ENCODE measurements at places on chromosomes 6 and 20.

DNA sequence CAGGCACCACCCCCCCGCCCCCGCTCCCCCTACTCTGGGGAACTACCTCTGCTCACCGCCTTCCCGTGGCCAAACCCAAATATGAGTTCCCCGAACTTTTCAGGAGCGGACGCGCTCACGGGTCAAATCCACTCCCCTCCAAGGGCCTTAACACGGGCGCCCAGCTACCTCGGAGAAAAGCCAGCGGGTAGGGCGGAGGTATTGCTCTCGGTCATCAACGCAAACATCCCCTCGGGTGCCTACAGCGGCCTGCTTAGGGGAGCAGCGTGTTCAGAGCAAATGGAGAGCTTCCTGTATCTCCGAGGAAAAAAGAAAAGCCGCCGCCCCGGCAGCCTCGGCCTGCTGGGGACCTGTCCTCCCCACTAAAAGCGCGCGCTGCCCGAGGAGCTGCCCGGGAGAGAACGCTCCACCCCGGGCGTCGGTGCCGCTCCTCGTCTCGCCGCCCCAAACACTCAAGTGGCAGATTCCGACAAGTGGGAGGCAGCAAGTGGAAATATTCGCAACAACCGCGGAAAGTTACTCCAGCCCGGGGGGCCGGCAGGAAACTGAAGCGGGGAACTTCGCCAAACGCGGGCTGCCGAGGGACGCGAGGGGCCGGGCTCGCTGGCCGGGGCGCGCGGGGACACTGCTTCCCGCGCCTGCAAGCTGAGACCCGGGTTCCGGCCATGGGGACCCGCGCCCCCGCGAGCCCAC lies 699 bp downstream of the PTPRT start:
- DNase-seq: no peak

GRCh38 chr20:53282217-53282955 lies 310.2 kb downstream of the TSHZ2 start:
- no peak for DNase-seq

DNA sequence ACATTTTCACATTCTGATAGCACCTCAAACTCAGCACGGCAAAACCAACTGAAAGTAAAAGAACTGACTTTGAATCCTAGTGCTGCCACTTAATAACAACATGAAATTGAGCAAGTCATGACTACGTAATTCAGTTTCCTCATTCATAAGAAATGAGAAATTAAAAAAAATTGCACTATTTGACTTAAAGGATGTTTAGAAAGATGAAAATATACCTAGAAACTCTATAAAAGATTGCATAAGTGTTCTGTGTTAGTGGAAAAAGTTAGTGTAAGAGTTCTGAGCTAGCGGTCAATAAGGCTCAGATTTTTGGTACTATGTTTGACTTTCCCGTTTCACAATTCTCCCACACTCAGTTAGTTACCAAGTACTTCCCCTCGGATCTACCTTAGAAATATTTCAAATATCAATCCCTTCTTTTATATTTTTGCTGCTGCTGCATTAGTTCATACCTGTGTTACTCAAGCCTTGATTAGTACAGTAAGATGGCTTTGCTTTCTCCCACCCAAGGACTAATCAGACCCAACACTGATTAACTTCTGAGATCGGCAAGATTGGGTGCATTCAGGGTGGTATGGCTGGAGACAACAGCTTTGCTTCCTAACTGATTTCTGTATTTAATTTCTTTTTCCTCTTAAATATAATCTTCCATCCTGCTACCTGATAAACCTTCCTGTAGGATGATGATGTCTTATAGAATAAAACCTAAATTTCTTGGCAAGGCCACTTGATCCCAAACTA lies 25.9 kb downstream of the ECHDC1 start:
- no peak for DNase-seq

- DNase-seq: peak; percentile 23
These were observed 153.8 kb downstream of the RIMS1 start for GRCh38 chr6:72040111-72040510.

DNA sequence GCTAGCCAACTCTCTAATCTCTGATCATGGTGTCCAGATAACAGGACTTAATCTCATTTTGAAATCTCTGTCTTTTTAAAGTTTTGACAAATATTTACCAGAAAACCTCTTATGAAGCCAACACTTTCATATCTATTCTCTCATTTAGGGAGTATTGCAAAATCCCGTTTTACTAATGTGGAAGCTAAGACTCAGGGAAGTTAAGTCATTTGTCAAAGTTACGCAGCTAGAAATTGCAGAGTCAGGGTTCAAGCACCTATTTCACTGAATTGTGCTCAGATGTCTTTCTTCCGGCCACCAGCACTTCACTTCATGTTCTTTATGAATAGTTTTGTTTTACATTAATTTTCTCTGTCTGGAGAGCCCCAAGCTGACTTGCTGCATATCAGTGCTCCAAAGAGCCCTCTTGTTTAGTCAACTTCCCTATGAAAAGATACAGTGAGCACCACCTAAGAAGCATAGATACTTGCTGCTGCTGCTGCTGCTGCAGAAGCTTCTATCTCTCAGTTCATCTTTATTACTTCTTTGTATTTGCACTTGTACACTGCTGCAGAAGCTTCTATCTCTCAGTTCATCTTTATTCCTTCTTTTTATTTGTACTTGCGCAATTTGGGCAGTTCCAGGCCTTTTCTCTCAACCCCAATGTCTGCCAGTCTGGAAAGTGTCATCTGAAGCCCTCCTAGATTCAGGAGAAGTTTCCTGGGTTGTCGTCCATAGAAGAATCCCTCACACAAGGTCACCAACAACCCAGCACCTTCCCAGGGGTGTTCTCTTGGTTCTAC lies 329.7 kb downstream of the MAFB start:
- no peak for DNase-seq

DNA sequence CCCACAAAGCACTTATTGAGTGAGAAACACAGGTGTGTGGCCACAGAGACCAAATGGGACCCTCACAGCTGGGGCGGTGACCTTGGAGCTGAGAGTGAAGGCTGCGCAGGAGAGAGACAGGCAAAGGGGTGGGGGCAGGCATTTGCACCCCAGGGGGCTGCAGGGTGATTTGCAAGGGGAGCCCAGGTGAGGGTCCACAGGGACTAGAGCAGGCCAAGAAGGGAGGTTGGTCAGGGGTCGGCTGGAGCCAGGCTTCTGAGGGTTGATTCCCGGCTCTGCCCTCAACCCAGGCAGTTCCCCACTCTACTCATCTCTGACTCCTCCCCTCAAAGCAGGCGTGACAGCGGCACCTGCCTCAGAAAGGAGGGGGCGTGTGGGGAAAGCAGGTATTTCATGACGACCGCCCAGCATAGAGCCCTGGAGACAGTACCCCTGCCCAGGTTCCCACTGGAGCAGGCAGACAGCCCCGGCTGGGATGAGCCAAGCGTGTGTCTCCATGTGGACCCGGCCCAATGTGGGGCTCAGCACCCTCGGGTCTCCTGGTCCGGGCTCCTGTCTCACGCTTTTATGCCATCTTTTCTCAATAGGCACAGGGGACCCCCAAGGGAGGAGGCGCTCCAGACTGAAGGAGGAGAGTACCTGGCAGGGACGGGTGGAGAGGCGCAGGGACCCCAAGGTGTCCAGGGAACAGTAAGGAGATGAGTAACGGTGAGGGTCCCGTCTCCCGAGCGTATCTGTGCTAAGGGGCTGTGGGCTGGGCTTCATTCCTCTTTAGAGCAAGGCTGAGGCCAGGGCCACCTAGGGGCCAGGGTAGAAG lies 3.1 kb upstream of the MRGBP start:
- DNase-seq: no peak

- no peak for DNase-seq
These were observed 194.0 kb downstream of the PKHD1 start for GRCh38 chr6:51893366-51893765.

GRCh38 chr6:81253821-81254220 lies 498.7 kb downstream of the TENT5A start:
- DNase-seq: no peak

DNA sequence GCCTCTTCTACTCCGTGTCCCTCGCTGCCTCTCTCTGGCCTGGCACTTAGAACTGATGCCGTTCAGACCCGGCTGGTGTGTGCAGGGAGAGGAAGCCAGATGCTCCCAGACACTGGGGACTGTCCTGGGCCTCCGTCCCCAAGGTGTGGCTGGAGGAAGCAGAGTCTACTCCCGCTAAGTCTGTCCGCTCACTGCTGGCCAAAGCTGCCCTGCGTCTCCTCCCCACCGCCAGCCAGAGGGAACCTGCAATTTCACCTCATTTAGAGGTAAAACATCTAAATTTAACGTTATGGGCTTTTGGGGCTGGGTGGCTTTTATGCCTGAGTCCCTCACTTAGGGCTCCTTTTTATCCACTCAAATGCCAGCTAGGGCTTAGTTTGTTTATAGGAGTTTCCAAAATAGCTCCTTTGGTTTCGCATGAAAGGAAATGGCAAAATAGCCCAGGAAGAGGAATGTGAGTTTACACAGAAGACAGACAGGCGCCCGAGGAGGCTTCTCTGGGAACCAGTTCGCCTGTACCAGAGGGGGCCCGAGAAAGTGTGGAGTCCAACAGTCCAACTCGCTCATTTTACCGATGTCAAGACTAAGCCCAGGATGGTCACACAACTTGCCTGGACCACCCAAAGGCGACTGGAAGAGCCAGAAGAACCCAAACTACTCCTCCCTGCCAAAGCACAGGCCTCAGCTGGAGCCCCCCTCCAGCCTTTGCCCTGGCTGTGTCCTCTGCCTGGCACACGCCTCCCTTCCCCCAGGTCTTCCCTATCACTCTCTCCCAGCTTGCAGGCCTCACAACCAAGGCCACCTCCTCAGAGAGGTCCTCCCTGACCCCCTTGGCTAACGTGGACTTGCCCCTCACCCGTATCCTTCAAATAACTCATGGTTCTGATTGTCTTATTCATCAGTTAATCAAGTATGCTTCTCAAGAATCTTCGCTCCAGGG lies 54.5 kb downstream of the RIPOR3 start:
- DNase-seq: peak; percentile 52

- no peak for DNase-seq
These were observed 44.6 kb downstream of the NPEPL1 start for GRCh38 chr20:58737198-58737597.

DNA sequence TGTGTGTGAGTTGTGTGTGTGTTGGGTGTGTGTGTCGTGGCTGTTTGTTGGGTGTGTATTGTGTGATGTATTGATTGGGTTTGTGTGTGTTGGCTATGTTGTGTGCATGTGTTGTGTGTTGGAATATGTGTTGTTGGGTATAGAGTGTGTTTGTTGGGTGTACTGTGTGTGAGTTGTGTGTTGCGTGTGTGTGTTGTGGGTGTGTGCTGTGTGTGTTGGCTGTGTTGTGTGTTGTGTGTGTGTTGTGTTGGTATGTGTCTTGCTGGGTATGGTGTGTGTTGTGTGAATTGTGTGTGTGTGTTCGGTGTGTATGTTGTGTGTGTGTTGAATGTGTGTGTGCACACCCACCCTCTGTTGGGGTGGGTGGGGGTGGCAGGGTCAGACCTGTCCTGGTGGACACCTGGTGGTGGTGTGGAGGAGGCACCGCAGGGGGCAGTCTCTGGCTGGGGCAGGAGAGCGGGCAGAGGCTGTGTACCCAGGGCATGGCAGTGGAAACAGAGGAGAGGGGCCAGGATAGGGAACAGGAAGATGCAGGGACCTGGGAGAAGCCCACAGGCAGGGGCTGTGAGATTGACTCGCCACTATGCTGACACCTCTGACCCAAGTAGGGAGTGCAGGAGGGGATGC lies 25.5 kb upstream of the PXDC1 start:
- DNase-seq: no peak

DNA sequence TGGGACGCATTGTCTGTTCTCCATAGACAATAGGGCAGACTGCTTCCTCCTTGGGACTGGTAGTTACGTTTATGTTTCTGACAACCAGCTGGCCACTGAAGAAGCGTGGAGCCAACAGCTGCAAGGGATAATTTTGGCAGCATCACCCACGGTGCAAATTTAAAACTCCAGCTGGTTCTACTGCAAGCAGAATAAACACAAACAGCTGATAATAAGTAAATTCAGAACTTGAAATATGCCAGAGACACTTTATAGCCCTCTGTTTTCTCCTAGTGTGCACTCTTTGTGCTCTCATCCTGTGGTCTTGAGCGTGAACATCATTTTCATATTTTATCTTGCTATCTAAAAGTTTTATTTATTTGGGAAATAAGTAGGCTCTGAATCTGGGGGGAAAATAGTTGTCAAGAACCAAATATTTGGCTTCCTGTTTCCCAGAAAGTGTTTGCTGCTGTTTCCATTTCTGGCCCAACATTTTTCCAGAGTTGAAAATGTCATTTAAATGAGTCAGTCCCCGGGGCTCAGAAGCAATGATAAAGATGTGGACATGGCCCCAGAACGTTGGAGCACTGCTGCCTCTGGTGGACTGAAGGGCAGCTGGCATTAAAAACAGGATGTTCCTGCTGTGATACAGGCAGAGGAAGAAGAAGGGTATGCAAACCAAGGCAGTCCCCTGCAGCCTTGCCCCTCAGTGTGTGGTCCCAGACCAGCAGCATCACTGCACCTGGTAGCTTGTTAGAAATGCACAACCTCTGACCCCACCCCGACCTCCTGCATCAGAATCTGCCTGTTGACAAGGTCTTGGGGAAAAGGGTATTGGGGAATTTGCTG lies 12.5 kb upstream of the THBD start:
- peak; percentile 84 for DNase-seq

DNA sequence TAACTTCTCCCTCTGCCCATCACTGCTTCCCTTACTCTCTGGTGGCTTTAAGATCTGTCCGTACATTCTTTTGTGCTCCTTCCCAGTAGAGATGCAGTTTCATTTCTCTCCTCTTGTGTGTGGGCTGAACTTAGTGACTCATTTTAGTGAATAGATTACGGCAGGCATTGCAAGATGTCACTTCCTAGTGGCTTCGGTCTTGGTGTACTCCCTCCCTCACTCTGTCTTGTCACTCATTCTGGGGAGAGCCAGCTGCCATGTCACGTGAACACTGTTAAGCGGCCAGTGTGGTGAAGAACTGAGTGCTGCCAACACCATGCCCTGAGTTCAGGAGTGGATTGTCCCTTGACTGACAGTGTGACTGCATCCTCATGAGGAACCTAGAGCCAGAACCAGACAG lies 115.9 kb downstream of the OTOR start:
- DNase-seq: peak; percentile 28

DNA sequence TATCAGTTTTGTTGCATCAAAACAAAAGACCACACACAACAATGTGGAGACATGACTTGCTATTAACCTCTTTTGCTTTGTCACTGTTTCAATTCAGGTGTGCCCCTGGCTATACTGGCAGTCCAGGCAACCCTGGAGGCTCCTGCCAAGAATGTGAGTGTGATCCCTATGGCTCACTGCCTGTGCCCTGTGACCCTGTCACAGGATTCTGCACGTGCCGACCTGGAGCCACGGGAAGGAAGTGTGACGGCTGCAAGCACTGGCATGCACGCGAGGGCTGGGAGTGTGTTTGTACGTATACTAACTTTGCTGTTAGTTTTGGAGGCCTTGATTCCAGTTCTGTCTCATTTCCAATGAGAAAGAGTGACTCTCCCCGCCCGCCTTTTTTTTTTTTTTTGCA lies 356.9 kb downstream of the ARHGAP18 start:
- DNase-seq: no peak

DNA sequence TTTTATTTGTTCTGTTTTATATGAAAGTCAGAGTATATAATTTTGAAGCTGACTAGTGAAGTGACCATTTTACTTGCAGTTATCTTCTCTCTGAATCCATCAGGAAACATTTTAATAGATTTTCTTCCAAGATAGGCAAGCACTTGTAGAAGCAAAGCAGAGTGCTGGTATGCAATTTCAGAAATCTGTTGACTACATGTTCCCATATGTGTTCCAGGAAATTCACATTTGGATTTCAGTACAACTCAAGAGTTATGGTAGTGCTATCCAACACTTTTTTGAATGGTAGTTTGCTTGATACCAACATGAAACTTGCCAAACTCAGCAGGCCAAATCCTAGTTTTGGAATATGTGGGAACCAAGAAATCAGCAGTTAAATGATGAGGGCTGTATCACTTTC lies 94.0 kb downstream of the CENPW start:
- no peak for DNase-seq
